ENCODE measurements at places on chromosomes 11 and 22. TPM values are rescaled to one million over a fixed set of nuclear protein-coding genes. Genes with fewer than 3 reads are reported as not detected.

GRCh38 chr11:128398517-128399250, 188.7 kb downstream of the ETS1 start:
- H3K27me3 ChIP-seq: no peaks in the 10 kb centered on the region
- no peaks in the 10 kb centered on the region for H3K4me1 ChIP-seq
- no peaks in the 10 kb centered on the region for H3K36me3 ChIP-seq
- DNase-seq: no peak
- no peak overlapping the region for H3K27ac ChIP-seq

GRCh38 chr11:12290477-12290922, 86.9 kb upstream of the PARVA start:
- no peak overlapping the region for H3K4me3 ChIP-seq
- H3K27ac ChIP-seq: no peak overlapping the region
- H3K36me3 ChIP-seq: no peaks in the 10 kb centered on the region
- H3K27me3 ChIP-seq: no peaks in the 10 kb centered on the region

GRCh38 chr22:30969532-30970355, 679 bp downstream of the TUG1 start:
- H3K27ac ChIP-seq: peak overlapping the region; percentile 97
- no peaks in the 10 kb centered on the region for H3K36me3 ChIP-seq
- peak overlapping the region; percentile 91 for H3K4me3 ChIP-seq
- H3K4me1 ChIP-seq: no peaks in the 10 kb centered on the region
- DNase-seq: no peak

DNA sequence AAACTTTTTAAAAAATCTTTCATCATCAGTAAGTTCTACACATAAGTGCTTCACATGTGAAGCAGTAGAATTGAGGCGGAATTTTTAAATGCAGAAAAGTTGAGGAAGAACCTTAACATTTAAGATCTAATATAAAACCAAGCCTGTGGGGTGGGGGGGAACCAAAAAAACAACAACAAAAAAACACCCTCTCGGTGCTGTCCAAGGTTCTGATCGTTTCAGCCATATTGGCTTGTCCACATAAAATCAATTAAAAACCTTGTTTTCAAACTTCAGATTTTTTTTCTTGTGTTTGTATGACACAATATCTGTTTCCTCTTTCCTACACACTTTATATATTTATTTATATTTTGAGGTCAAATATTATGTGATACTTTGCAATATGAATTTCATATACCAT, 130.0 kb downstream of the WNT7B start:
- DNase-seq: no peak
- H3K36me3 ChIP-seq: no peaks in the 10 kb centered on the region
- no peaks in the 10 kb centered on the region for H3K4me1 ChIP-seq
- H3K27ac ChIP-seq: no peak overlapping the region
- no peak overlapping the region for H3K4me3 ChIP-seq

C11orf97 gene
- not detected for total RNA-seq

CALCA gene
- 4.1 TPM for total RNA-seq

Data from prostate gland (tissue), 2 donors.